ENCODE measurements at places on chromosomes 4 and X. TPM values are rescaled to one million over a fixed set of nuclear protein-coding genes. Genes with fewer than 3 reads are reported as not detected.

DNA sequence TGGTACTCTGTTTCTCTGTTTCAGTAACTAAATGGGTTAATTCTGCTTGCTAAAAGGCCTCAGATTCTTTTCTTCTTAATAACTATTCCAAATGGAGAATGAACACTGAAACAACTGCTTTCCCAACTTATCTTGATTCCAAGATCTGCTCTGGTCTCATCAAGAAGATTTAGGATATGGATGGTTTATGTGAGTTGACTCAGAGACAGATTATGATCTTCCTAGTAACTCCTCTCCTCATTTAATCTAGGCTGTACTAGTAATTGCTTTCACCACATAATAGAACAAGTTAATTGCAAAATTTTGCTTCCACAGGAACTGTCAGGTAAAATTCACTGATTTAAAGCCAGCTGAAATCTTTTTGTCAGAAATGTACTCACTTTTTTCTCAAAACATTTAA, 537.1 kb downstream of the GRID2 start:
- DNase-seq, result no peak

Gene GLOD5
- total RNA-seq, result not detected

DNA sequence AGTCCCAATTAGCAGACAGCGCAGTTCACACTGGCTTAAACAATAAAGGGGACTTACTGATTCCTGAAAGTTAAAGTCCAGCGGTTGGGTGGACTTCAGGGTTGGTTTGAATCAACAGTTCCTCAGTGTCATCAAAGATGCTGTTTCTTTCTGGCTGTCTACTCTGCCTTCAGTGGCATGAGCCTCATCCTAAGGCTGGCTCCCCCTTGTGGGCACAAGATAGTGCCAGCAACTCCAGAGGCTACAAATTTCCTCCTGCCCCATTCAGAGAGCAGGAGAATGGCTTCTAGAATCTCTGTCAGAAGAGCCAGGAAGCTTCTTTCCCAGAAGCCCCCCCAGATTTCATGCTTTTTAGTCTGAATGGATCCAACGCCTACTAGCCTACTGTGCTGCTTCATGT, 82.4 kb upstream of the MTM1 start:
- DNase-seq, result peak; percentile 54

Gene IKBKG
- 63.2 TPM for total RNA-seq

- DNase-seq, result peak; percentile 1
These were observed at the start of gene MAGED2 for GRCh38 chrX:54807524-54808108. Gene MAGED2 (plus strand): TSS chrX:54807745. CDS start chrX:54809332, 1,587 bp downstream.

- DNase-seq, result no peak
These were observed at the start of gene KLF8 for GRCh38 chrX:56232221-56233082. Gene KLF8 (plus strand): TSS chrX:56232356. CDS start chrX:56233335, 979 bp downstream.

All from A172 (cell line).